ENCODE measurements at places on chromosomes 2 and 18.

DNA sequence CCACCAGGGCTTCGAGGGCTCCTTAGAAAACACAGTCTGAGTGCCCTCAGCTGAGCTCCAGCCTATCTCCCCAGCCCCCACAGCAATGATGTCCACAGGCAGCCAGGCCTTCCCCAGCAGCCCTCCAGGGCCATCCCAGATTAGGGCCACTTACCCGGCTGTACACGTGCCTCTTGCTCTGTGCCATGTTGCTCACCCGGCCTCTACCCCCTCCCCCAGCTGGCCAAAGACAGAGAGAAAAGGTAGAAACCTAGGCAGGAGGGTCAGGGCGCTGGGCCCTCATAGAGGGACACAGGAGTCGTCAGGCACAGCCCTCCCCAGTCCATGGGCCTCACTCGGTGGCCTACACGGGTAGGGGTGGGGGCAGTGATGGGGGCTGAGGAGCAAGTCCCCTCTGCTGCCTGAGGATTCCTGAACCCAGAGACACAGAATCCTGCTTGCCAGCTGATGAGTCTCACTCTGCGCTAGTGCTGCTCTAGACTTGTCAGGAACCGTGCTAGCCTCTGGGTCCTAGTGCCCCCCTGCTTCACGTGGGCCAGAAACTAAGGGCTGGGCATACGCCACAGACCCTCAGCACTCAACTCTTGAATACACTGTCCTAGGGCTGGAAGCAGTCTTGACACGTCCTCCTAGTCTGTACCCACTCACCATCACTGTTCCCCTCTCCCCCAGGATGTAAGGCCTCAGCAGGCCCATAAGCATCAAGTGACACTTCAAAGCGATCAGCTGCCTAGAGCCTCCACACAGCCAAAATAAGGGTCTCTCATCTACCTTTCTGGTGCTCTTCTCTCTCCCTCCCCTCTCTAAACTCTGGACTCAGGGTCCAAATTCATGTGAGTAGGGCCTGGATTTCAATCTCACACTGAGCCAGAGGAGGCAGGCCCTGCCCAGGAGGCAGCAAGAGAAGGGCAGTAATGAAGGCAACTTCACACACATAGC, at the start of gene DCTN1:
TSS of gene DCTN1 (minus strand) at position 461 of the 939 bp plus-strand sequence. CDS start at position 187, 274 bp downstream.
- peak; percentile 72 for DNase-seq

GRCh38 chr18:58776084-58776483, 88.6 kb upstream of the ZNF532 start:
- DNase-seq: no peak

DNA sequence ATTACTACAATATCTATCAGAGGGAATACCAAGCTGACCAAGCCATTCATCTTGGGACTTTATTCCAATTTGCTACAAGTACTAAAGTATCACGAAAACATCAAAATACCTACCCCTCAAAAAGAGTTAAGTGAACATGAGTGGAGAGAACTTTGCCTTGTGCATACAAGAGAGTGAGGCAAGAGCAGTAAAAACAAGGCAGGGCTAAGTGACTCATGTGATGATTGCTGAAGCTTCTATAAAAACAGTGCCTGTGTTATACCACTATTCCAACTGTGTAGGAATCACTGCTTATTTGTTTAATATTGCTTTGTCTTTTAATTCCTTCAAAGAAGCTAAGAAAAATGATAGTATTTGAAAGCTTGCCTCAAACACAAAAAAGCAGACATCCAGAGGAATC, 61.2 kb downstream of the FARSB start:
- DNase-seq: no peak

- no peak for DNase-seq
Measured at GRCh38 chr2:117686699-117687098, 127.8 kb upstream of the DDX18 start.

GRCh38 chr2:233436191-233436581, 81.9 kb downstream of the DGKD start:
- no peak for DNase-seq

GRCh38 chr2:176178757-176179295, 9.6 kb upstream of the HOXD1 start:
- DNase-seq: no peak

DNA sequence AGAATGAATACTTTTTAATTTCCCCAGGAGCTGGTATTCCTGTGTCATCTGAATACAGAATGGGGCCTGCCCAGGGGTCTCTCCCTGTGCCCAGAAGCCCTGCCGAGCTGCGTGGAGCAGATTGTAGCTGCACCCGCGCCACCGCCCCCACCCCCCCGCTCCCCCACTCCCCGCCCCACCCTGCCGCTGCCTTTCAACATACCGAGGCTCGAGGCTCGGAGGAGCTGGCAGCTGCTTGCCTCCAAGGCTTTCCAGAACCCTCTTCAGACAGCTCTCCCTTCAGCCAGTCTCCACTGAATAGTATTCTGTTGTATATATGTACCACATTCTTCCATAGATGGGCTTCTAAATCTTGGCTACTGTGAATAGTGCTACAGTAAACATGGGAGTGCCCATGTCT, 150.7 kb downstream of the TSN start:
- no peak for DNase-seq

GRCh38 chr2:64607381-64608304, 46.1 kb downstream of the SERTAD2 start:
- no peak for DNase-seq

DNA sequence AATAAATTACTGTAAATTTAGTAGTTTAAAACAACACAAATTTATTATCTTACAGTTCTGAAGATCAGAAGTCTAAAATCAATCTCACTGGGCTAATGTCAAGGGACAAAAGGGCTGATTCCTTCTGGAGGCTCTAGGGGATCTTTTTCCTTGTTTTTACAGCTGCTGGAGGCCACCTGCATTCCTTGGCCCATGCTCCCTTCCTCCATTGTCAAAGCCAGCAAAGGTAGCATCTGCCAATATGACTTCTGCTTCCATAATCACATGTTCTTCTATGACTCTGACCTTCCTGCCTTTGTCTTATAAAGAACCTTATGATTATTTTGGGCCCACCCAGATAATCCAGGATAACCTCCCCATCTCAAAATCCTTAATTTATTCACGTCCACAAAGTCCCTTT, 46.0 kb upstream of the FAM136A start:
- DNase-seq: no peak

- no peak for DNase-seq
Measured at GRCh38 chr2:8364668-8365067, 317.2 kb upstream of the ID2 start.

DNA sequence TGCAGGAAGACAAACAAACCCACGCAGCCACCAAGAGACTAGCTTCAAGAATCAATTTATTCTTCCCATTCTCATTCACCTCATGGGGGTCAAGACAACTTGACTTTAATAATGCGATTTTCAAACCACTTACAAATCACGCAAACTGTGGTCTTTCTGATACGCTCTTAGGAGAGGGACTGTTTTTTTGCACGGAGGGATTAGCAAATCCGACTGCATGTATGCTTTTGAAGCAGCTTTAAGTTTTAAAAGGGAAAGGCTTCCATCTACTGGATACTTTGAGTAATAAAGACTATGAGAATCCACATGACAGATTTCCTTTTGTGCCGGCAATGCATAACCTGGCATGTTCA, 322.9 kb upstream of the KCNJ3 start:
- DNase-seq: peak; percentile 14

- DNase-seq: no peak
Measured at GRCh38 chr18:67783196-67783946, 266.9 kb upstream of the DSEL start.

- no peak for DNase-seq
Measured at GRCh38 chr2:12657560-12657959, 59.2 kb upstream of the TRIB2 start.

GRCh38 chr2:135792401-135793150, 44.4 kb downstream of the LCT start:
- DNase-seq: no peak

- DNase-seq: no peak
Measured at GRCh38 chr2:150429384-150429961, 58.0 kb downstream of the RND3 start.

DNA sequence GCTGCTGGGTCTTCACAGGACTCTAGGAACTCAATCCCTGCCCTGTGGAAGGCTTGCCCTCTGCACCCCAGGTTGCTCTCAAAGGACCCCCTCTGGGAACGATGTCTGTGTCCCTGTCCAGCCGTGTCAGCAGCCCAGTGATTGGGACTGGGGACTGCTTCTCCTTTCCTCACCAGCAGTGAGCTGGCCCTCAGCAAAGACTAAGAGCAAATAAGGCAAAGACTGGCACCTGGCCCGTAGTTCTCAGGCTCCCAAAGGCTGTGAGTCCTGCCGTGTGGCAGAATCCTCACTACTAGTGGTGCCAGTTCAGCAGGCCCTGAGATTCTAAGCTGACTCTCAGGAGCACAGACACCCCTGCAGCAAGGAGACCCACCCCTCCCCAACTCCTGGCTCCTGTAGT, 47.8 kb downstream of the TMEM163 start:
- no peak for DNase-seq

- no peak for DNase-seq
Measured at GRCh38 chr2:149559341-149560068, 28.1 kb downstream of the MMADHC start.

DNA sequence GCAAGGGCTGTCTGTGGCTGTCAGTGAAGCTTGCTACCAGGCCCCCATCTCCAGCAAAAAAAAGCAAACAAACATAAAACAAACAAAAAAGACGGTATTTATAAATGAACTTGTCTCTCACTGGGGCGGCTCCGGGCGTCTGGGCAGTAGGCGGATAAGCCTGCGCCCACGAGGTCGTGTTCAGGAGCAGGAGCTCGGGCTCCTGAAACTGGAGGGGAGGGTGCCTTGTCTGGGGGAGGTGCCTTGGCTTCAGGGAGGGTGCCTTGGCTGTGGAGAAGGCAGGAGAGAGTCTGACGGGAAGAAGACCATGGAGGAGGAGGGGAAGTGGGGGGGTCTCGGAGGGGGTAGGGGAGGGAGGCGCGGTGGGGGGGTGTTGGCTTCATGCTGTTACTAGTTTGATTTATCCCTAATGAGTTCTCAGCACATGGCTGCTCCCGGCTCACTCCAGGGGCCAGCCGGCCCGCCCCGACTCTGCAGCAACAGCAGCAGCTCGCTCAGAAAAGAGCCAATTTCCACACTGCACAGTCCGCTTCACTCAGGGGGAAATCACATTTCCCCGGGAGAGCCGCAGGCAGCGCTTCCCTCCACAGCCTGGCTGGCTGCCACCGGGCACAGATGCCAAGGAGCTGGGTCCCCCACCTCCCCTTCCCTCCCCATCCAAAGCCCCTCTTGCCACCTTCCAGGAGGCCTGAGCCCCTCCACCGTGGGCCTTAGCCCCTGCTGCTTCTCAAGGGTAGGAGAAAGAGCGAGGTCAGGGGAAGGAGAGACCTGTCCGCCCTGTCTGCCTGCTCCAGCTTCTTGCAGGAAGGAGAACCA, 38.7 kb downstream of the PSD4 start:
- no peak for DNase-seq

DNA sequence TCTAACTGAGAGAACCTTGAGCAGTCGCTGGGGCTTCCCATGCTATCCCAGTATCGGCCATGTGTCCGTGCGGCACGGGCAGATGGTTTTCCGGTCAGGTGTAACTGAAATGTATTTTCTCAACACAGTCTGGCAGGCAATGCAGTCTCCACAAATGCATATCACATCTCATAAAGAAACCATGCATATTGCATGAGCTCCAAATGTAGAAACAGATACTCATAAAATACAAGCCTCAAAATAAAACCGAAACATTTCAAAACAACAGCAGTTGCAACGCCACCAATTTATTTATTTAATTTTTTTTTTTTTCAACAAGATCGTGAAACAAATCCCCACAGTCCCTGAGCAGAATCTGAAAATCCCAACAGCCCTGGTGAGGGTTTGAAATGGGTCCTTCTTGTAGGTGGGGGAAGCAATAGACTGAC, 299.4 kb downstream of the LPIN1 start:
- no peak for DNase-seq

- no peak for DNase-seq
Measured at GRCh38 chr2:174047746-174048145, 82.6 kb upstream of the SP3 start.

GRCh38 chr2:109185821-109186570, 57.0 kb downstream of the SH3RF3 start:
- DNase-seq: no peak

- no peak for DNase-seq
Measured at GRCh38 chr2:240341064-240341463, 94.4 kb upstream of the GPC1 start.

- DNase-seq: no peak
Measured at GRCh38 chr2:206201075-206201848, 41.6 kb downstream of the EEF1B2 start.

DNA sequence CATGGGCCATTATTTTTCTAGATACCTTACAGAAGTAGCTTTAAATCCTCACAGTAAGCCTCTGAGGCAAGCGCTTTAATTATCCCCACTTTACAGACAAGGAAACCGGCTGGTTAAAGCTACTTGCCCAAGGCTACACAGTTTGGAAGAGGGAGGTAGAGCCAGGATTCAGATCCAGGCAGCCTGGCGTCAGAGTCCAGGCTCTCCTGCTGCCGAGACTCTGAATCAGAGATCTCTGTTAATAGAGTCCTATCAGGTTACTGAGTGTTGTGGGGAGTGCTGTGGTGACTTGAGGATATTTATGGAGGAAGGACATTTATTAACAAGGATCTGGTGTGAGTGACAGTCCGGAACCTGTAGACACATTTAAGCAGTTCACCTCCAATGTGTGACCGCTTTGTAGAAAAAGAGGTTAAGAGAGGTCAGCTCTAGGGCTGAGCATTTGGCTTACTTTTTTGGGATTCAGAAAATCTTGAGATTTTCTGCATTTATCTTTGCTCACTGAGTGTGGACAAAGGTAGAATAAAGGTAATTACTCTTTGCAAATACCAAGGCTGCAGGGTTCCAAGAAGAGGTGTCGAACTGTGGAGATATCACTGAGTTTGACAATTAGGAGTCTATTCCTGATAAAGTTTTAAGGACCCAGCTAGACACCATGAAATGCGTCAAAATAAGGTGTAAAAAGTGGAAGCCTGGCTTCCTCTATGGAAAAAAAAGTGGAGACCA, 1.6 kb upstream of the CEP192 start:
- no peak for DNase-seq

- no peak for DNase-seq
Measured at GRCh38 chr2:68258851-68259250, 6.5 kb upstream of the PPP3R1 start.

- no peak for DNase-seq
Measured at GRCh38 chr2:88866756-88867155, 175.3 kb downstream of the RPIA start.

DNA sequence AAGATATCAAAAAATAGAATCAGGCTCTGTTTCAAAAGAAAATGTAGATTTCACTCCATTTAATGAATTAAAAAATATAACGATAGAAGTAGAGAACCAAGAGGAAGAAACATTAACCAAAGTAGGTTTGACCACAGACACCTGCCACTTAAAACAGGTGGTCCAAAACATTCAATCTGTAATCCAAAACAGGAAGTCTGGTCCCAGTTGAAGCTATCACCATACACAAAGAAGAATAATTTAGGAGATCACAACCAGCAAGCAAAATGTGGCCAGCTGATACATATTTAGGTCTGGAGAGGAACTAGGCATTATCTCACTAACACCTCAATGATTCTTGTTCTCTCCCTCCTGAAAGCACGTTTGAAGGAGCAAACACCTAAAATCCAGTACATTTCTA, 73.1 kb downstream of the FTCDNL1 start:
- DNase-seq: no peak

Measured in iPS-NIHi11 (cell line).